ENCODE measurements at places on chromosomes 6 and 20. TPM values are rescaled to one million over a fixed set of nuclear protein-coding genes. Genes with fewer than 3 reads are reported as not detected.

SLC4A11 gene
- total RNA-seq = 0.35 TPM

BLOC1S5 gene
- 10.8 TPM for total RNA-seq

ELOVL4 gene
- 0.35 TPM for total RNA-seq

RFX6 gene
- not detected for total RNA-seq

CRISP3 gene
- total RNA-seq = 0.32 TPM

UBR2 gene
- 30.3 TPM for total RNA-seq

ADNP gene
- total RNA-seq = 32.8 TPM

DZANK1 gene
- 0.38 TPM for total RNA-seq

MMUT gene
- total RNA-seq = 33.6 TPM

IL20RA gene
- 0.32 TPM for total RNA-seq

SYCP2 gene
- total RNA-seq = 0.94 TPM

ACAT2 gene
- total RNA-seq = 8.7 TPM

- no peak for DNase-seq
These were observed 30.4 kb upstream of the HIVEP2 start for GRCh38 chr6:142975365-142975764.

- peak; percentile 10 for DNase-seq
These were observed 13.4 kb downstream of the FOXC1 start for GRCh38 chr6:1622851-1623768.

- DNase-seq = no peak
These were observed 267.2 kb upstream of the ECI2 start for GRCh38 chr6:4402477-4402976.

DNA sequence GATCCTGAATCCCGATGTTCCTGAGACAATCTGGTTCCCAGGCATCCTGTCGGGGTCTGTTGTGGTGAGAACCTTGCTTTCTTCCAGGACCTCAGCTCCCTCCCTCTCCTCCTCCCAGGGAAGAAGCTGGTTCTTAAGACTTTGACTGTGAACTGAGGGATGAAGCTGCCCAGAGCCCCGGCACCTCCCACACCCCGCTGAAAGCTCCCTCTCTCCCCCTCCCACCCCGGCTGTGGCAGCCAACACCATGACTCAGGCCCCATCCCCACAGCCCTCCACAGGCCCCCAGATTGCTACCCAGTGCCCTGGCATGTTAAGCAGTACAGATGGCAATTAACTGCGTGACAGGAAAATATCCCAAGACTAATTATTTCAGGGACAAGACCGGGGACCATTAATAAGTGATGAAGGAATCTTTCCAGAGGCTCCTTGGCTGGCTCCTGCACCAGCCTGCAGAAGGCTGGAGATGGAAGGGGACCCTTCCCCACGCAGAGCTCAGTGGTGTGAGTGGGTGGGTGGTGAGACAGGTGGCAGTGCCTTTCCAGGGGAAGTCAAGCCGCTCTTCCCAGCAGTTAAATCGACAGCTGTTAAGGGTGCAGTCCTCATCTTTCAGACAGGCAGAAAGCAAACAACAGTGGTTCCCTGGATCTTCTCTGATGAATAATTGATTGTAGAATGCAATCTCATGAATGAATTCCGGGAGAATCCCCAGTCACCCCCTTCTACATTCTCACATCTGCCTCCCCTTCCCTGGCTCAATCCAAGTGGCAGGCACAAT lies 237.9 kb downstream of the LRFN2 start:
- no peak for DNase-seq

DNA sequence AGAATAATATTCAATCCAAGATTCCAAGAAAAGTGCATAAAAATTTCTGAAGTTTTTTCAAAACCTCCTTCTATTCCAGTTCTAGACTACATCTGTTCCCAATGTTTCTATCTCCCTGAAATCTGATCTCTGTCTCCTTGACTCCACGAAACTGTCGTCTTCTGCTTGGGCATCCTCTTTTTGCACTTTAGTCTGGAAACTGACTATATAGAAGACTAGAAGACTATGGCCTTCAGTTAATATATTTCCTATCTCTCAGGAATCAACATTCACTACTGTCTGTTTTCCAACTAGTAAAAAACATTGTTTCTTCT lies 745.4 kb upstream of the ADGRB3 start:
- DNase-seq = no peak

- no peak for DNase-seq
These were observed 152.7 kb upstream of the SLC22A16 start for GRCh38 chr6:110629153-110629552.

- no peak for DNase-seq
These were observed 31.5 kb upstream of the PAQR8 start for GRCh38 chr6:52330470-52330869.

DNA sequence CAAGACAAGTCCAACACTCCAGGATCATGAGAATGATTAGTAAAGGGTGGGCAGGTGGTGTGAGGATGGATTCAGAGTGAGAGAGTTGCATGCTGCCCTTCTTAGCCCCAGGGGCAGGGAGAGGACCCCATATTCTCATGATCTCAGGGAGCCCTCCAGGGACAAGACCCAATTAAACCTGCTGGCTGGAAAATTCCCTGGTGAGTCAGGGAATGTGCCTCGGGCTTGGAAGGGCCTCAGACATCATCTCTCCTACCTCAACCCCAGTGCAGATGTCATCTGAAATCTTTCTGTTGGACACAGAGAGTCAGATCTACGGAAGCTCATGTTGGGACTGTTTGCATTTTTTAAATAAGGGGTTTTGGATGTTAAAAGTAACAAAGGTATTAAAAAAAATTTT lies 9.2 kb upstream of the SIRPD start:
- no peak for DNase-seq

- DNase-seq = no peak
These were observed 73.1 kb downstream of the PHACTR2 start for GRCh38 chr6:143750877-143751276.

- DNase-seq = no peak
These were observed 40.0 kb downstream of the SNHG17 start for GRCh38 chr20:38395165-38395564.

GRCh38 chr20:59149678-59150504 lies 13.7 kb upstream of the ZNF831 start:
- DNase-seq = no peak

GRCh38 chr6:149380523-149380922 lies 19.5 kb upstream of the SUMO4 start:
- no peak for DNase-seq

DNA sequence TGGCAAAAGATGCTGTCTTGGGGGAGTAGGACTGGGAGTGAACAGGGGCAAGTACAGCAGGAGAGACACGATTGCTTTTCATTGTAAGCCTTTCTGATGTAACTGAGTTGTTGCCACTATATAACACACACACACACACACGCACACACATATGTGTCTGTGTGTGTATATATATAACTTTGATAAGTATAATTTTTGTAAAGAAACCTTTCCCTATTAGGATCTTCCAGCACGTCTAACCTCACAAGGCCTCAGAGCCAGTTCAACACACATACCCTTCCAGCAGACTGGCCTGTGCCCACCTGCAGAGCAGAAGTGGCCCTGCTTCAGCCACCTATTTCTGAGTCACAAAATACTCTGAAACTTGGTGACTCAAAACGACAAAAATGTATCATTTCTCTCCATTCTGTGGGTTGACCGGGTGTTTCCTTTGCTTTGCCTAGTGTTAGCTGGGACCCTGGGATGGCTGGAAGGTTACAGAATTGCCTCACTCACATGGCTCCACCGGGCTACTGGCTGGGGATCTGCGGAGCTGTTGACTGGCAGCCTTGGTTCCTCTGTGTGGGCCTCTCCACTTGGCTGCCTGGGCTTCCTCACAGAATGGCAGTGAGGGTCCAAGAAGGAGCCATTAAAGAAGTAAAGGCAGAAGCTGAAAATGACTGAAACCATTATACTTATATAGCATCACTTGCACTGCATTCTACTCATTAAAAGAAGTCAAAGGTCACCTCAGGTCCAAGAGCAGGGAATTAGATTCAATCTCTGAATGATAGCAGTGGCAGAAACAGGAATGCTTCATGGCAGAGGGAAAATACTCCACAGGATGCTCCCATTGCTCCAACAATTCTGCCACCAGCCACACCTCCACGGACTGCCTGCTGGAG lies 126.4 kb downstream of the BANF2 start:
- DNase-seq = peak; percentile 26

DNA sequence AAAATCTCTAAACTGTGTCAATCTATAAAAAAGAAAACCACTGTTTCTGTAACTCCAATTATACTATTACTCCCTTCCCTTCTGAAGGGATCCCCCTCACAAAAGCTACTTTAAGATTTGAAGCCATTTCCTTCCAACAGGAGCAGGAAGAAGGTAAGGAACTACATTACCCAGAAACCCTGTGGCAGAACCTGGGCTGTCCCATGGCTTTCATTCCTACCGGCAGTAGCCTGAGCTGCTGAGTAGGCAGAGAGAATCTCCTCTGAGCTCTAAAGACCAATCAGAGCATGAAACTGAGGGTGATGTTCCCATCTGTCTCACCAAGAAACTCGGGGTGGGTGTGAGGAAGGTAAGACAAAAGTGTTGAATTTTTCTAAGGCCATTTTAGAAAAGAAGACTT lies 108.0 kb upstream of the LRFN2 start:
- no peak for DNase-seq

DNA sequence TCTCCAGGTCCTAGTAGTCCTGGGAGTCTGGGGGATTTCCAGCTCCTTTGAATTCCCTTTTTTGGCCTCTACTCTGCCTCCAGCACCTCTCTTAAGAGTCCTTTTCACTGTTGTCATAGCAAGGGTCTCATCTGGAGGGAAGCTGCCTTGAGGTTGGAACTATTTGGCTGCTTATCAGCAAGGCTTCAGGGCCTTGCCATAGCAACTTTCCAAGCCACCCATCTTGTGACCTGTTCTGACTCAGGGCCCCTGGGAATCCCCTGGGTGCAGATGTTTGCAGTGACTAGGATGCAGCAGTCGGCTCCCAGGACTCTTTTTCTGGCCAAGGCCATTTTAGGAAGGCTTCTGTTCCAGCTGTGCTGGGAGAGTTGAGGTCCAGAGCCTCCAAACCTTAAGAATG lies 12.4 kb downstream of the PKIG start:
- no peak for DNase-seq

- peak; percentile 68 for DNase-seq
These were observed 85.3 kb upstream of the BHLHE23 start for GRCh38 chr20:63091901-63092659.

DNA sequence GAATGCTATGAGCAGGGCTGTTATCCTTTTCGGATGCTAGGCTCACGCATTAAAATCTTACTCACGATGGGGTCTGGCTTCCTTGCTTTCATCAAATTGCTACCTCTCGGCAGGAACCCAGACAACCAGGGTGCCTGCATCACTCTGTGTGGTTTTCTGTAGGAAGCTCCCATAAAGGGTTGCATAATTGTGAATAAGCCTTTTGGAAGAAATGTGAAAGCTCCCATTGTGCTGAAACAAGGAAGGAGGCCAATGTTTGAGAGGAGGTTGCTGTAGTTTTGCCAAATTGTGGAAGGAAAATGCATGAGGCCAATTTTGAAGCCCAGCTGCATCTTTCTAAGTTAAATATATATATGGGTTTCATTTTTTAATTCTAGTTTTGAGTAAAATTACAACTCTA lies 615.5 kb downstream of the C6orf118 start:
- no peak for DNase-seq

DNA sequence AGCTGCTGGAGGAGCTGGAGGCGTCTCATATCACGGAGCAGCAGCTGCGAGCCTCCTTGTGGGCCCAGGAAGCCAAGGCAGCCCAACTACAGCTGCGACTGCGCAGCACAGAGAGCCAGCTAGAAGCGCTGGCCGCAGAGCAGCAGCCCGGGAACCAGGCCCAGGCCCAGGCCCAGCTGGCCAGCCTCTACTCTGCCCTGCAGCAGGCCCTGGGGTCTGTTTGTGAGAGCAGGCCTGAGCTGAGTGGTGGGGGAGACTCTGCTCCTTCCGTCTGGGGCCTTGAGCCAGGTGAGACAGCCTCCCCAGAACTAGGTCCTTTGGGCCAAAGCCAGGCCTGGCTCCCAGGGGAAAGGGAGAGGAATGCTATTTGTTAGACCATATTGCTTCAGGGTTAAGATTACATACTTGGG lies 31.7 kb downstream of the C20orf173 start:
- DNase-seq = peak; percentile 82

DNA sequence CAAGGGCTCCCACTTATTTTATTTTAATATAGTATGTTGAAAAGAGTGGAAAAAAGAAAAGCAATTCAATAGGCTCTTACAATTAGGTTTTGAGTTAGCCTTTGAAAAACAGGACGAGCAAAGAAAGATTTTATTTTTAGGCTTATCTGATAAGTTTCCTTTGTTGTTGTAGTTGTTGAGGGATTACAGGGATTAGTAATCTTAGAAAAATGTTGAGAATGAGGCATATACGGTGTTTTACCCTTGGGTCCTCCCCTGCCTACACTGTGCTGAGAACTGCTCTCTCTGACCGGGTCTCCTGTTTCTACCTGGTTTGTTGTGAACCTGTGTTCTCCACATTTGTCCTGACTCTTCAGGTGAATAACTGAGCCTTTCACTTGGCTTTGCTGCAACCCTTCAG lies 16.7 kb downstream of the TRAPPC3L start:
- no peak for DNase-seq

DNA sequence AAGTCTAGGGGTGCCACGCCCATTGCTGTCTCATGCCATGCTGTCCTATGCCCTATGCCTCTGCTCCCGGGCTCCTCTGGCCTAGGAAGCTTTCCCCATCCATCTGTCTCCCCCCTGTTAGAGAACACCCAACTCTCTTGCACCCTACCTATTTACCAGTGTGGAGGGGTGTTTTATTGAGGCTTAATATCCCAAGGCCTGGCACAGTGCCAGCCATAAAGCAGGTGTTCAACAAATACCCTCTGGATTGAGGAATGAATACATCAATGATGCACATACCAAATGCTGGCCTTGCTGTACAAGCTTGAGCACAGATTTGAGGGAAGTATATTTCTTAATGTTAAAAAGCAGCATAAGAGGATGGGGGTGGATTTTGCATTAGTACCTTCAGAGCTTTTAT lies 38.3 kb downstream of the METTL24 start:
- DNase-seq = no peak

- DNase-seq = no peak
These were observed 56.3 kb upstream of the OLIG3 start for GRCh38 chr6:137550535-137550934.

DNA sequence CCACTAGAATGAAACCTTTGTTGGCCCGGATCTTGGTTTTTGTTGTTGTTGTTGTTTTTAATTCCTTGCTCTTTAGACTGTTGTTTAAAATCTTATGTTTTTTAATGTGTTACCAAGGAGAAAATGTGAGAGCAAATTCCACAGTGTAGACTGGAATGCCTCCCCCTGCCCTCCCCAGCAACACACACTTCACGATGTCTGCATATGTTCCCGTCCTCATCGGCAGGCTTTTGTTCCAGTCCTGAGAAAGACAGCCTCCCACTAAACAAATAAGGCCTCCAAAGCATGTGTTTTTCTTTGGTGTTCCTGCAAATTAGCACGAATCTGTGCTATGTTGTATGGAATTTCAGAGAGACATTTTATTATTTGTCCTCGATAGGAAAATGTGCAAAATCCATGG lies 263.3 kb upstream of the QKI start:
- no peak for DNase-seq

- no peak for DNase-seq
These were observed 6.9 kb upstream of the RBPJL start for GRCh38 chr20:45299786-45300185.
